ENCODE measurements at places on chromosomes 12 and 14. TPM values are rescaled to one million over a fixed set of nuclear protein-coding genes. Genes with fewer than 3 reads are reported as not detected.

LRP1-AS gene
- not detected for total RNA-seq

TAS2R9 gene
- not detected for total RNA-seq

KERA gene
- not detected for total RNA-seq

GPX2 gene
- not detected for total RNA-seq

CCDC175 gene
- not detected for total RNA-seq

LRRC10 gene
- total RNA-seq, result not detected

CRACR2A gene
- 22.5 TPM for total RNA-seq

TNFAIP2 gene
- 1.8 TPM for total RNA-seq

DNA sequence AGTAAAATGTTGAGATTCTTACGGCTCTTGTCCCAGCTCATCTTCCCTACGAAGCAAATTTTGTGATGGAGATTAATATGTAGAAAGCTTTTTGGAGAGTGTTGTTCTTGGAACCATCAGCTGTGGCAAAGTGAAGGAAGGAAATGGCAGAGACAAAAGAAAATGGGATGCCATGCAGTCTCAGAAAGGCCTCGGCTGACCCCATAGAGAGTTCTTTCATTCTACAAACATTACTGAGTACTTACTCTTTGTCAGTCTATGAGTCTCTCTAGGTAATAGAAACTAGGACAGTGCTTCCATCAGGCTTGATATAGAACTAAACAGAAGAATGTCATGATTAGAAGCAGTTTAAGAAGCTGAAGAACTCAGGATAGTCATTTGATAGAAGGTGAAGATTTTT lies 134.1 kb downstream of the PLEKHA5 start:
- H3K4me3 ChIP-seq, result no peak overlapping the region
- no peak overlapping the region for H3K27ac ChIP-seq
- no peaks in the 10 kb centered on the region for H3K36me3 ChIP-seq
- no peaks in the 10 kb centered on the region for H3K4me1 ChIP-seq
- DNase-seq, result no peak

DNA sequence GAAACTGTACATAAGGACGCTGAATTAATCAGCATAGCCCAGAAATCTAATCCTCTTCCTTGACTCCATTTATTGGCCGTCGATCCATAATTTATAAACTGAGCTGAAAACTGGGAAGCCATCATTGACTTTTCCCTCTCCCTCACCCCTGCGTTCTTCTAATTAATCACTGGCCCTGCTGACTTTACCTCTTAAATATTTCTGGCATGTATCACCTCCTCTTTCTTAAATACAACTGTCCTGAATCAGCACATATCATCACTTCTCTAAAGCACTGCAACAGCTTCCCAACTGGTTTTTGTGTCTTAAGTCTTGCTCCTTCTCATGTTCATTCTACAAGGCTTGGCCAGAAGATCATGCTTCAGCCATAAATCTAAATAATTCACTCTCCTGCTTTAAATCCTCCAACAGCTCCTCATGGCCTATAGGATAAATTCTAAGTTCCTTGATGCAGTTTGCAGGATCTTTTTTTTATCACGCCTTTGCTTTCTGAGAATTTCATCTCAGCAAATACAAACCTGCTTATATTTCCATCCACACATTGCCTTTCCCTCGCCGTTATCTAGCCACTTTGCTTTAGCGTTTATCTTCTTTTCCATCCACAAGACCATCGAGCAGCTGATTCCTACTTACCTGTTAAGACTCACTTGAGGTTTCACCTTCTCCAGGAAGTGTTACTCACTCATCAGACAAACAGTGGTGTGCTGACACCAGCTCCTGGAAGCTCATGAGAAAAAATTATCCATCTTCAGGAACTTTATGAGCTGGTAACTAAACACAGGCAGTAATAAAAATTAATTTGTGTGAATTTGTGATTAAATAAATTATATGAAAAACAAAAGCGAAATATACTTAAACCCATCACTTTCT lies 295.6 kb upstream of the FLRT2 start:
- no peak overlapping the region for H3K27ac ChIP-seq
- DNase-seq, result no peak
- no peaks in the 10 kb centered on the region for H3K27me3 ChIP-seq
- H3K4me3 ChIP-seq, result no peak overlapping the region
- H3K4me1 ChIP-seq, result no peaks in the 10 kb centered on the region

DNA sequence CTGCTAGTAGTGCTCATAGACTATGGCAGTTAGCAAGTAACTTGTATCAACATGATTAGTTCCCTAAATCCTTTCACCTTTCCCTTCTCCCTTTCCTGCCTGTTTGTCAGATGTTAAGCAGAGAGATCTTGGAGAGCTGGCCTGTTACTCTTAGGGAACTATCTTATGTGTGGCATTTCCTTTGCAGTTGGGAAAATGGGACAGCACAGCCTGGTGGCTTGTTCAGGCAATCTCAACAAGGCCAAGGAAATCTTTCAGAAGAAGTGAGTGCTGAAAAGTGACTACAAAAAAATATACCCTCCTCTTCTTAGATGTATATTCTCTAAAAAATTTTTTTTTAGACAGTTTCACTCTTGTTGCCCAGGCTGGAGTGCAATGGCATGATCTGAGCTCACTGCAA lies 7.4 kb downstream of the PARP2 start:
- no peaks in the 10 kb centered on the region for H3K4me1 ChIP-seq
- no peaks in the 10 kb centered on the region for H3K27me3 ChIP-seq
- no peak overlapping the region for H3K4me3 ChIP-seq

DNA sequence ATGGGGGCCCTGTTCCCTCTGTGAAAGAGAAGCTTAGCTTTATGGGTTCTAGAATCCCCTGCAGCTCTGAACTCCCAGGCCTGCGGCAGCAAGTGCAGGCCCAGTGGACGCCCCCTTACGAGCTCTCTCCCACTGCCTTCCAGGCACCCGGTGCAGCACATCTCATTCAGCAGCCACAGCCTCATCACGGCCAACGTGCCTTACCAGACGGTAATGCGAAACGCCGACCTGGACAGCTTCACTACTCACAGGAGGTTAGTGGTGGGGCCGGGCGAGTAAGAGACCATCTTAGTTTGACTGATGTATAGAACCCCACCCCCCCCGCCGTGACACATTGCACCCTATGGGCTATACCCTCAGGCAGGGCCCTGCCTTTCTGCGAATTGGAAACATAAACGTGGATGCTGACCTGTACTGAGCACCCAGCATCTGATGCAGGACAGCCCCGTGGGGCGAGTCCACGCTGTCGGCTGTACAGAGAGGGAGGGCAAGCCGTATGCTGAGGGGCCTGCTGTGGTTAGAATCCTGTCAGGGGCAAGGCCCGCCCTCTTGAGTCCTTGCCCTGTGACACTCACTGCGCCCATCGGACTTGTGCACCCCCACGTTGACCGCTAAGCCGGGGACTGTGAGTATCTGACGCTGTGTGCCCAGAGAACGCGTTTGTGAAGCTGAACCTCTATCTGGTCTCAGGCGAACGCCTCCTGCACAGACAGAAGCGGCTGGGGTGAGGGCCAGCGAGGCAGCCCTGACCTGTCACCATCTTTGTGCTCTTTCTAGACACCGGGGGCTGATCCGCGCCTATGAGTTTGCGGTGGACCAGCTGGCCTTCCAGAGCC lies 71.7 kb downstream of the TESC start:
- no peak overlapping the region for H3K27ac ChIP-seq
- H3K4me3 ChIP-seq, result no peak overlapping the region
- H3K36me3 ChIP-seq, result peaks cover 11% of the 10 kb centered on the region
- H3K27me3 ChIP-seq, result no peaks in the 10 kb centered on the region

DNA sequence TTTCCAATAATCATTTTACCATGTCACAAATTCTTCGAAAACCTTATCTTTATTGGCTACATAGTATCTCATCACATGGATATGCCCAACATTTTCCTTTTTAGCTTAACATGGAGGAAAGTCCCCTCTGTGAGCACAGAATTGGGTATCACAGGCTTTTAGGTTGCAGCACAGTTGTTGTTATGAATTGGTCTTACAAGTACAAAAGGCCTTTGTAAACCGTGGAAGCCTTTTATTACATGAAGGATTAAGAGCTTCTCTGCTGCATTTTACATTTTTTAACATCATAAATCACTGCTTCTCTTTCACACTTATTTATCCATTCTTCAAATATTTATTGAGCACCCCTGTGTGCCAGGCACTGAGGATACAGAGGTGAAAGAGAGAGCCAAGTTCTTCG lies 26.2 kb downstream of the UBE3B start:
- H3K4me3 ChIP-seq, result no peak overlapping the region
- no peak for DNase-seq
- no peaks in the 10 kb centered on the region for H3K27me3 ChIP-seq
- H3K27ac ChIP-seq, result no peak overlapping the region

- peaks cover 59% of the 10 kb centered on the region for H3K4me1 ChIP-seq
- peaks cover 45% of the 10 kb centered on the region for H3K36me3 ChIP-seq
- no peak overlapping the region for H3K4me3 ChIP-seq
- H3K27ac ChIP-seq, result peak overlapping the region; percentile 60
- DNase-seq, result no peak
Observed at GRCh38 chr14:35296545-35296944, 4.4 kb downstream of the PSMA6 start.

- no peaks in the 10 kb centered on the region for H3K36me3 ChIP-seq
- H3K27me3 ChIP-seq, result peaks cover 10% of the 10 kb centered on the region
- no peak for DNase-seq
- no peak overlapping the region for H3K4me3 ChIP-seq
- no peaks in the 10 kb centered on the region for H3K4me1 ChIP-seq
Observed at GRCh38 chr12:115823635-115824034, 453.9 kb downstream of the MED13L start.

DNA sequence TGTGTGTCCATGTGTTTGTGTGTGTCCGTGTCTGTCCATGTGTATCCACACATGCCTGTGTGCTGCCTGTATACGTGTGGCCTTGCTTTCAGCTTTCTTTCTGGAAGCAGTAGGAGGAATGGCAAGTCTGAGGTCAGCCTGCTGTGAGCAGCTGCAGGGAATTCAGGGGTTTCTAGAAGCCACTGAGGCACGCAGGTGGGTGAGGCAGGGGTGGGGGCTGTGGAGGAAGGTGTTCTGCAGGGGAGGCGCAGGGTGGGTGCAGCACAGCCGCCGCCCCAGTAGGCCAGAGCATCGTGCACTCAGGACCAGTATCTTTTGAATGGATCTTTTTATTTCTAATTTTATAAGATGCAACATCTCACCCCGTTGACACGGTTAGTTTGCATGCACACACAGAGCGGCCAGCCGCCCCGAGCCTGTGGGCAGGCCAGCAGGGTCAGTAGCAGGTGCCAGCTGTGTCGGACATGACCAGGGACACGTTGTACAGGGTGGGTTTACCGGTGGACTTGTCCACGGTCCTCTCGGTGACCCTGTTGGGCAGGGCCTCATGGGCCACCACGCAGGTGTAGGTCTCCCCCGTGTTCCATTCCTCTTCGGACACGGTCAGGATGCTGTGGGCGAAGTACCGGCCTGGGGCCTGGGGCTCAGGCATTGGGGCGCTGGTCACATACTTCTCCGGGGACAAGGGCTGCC lies 327.7 kb downstream of the TMEM121 start:
- H3K36me3 ChIP-seq, result no peaks in the 10 kb centered on the region
- peaks cover 5% of the 10 kb centered on the region for H3K4me1 ChIP-seq
- no peak overlapping the region for H3K4me3 ChIP-seq
- no peak overlapping the region for H3K27ac ChIP-seq
- DNase-seq, result no peak

DNA sequence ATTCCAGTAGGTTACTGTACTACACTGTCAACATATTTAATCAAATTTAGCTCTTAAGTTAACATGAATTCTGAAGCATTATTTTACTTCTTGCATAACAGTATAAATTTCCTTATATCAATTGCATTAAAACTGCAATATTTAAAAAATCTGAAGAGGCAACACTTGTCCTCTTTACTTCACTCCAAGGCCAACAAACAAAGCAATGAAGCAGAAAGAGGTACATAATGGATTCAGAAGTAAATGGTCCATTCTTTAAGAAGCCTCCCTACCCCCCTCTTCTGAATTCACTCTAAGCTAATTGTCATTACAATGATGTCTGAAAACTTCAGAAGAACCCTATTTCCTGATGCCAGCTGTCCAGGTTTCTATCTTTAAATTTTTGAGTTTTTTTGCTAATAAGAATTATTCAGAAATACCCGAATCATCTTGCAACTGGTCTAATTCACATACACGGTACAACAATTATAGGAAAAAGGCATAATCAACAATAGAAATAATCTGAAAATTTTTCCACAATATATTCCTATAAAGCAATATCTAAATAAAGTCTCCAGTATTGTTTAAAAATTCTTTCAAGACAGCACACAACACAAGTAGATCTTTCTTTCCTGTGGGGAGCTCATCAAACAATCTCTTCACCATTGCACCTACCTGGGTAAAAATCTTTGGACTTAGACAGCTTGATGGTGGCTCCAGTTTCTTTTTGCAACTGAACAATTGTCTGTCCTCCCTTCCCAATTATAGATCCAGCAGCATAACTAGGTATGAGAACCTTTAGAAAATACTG lies 2.9 kb downstream of the NOVA1 start:
- peaks cover 28% of the 10 kb centered on the region for H3K27me3 ChIP-seq
- peaks cover 1% of the 10 kb centered on the region for H3K36me3 ChIP-seq
- H3K27ac ChIP-seq, result no peak overlapping the region
- DNase-seq, result no peak
- no peaks in the 10 kb centered on the region for H3K4me1 ChIP-seq

GRCh38 chr14:53126731-53127130 lies 26.4 kb downstream of the DDHD1 start:
- peaks cover 12% of the 10 kb centered on the region for H3K4me1 ChIP-seq
- H3K27ac ChIP-seq, result no peak overlapping the region
- no peak for DNase-seq
- H3K27me3 ChIP-seq, result no peaks in the 10 kb centered on the region

DNA sequence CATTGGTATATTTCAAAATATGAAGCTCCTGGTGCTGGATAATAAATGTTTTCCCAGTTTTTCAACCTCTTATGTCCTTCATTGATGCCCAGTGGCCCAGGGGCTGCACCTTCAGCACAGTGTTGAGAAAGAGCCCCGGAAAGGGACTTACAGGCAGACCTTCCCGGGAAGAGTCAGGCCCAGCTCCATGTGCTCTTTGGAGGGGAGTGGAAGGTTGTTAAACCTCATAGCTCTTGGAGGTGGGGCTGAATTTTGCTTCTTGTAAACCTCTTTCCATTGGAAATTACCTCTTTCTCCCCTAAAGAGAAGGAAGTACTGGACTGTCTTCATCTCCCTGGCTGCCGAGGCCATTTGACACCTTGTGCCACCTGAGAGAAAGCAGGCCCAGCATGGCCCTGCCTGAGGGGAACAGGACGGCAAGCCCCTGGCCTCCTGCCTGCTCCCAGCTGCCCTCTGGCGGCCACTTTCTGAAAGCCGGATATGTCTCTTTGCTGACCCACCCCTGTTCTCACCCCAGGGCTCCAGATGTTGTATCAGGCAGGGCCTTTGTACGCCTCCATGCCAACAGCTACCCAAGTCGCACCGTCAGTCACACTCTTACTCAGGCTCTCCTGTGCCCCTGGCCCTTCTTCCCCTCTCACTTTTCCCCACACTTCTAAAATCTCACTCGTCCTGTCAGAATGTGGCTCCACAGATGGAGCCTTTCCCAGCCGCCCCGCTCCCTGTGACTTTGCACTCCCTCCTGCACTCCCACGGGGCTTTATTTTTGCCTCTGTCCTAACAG lies 43.0 kb downstream of the EVL start:
- peaks cover 74% of the 10 kb centered on the region for H3K4me1 ChIP-seq
- peaks cover 55% of the 10 kb centered on the region for H3K36me3 ChIP-seq
- no peak overlapping the region for H3K4me3 ChIP-seq
- no peaks in the 10 kb centered on the region for H3K27me3 ChIP-seq

GRCh38 chr14:95237121-95237957 lies 80.0 kb upstream of the DICER1 start:
- DNase-seq, result no peak
- H3K27me3 ChIP-seq, result peaks cover 3% of the 10 kb centered on the region
